ENCODE measurements at places on chromosomes 3 and 15. TPM values are rescaled to one million over a fixed set of nuclear protein-coding genes. Genes with fewer than 3 reads are reported as not detected.
A peak's percentile ranks its signal among the peaks of the same experiment; 100 is the strongest.

DNA sequence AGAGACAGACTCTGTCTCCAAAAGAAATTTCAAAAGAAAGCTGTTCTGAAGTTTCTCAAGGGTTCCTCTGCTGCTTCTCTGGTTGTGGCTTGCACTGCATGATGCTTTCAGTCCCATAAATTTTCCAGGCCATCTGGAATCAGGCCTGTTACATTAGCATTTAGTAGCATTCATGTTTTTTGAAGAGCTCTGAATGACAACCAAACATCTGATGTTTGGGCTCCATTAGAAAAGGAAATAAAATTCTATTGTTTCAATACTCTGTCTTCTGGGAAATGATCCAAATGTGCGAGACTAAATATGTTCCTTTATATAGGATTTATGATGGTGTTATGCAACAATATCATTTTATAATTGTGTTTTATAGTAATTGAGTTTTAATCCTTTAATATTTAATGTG is 455.8 kb downstream of the GABRG3 start:
- peak; percentile 19 for DNase-seq

DNA sequence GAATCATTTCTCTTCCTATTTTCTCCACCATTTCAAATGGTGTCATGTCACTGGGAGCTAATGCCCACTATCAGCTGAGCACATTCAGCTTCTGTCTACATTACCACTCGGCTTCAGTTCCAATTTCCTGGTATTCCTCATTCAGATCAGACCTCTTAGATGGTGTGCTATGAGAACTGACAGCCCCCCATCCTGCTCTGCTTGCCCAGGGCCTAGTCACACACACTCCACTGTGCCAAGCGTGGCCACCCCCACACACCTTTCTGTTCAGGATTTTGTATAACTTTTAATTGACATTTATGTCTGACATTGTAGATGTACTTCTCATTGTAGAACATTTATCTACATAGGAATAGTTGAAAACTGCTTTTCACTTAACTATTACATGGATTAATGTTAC is 146.8 kb downstream of the CDIN1 start:
- DNase-seq, result no peak

GRCh38 chr15:65642594-65642993 is 20.9 kb downstream of the SLC24A1 start:
- no peak for DNase-seq

The DUOX1 gene
- 2.9 TPM for polyA plus RNA-seq

The RTP1 gene
- polyA plus RNA-seq, result not detected

The FYCO1 gene
- polyA plus RNA-seq, result 33.7 TPM

The VPS18 gene
- 9.3 TPM for polyA plus RNA-seq

The RBMS3 gene
- 28.5 TPM for polyA plus RNA-seq

The TLR9 gene
- polyA plus RNA-seq, result 0.44 TPM

The HRG gene
- not detected for polyA plus RNA-seq

The AGBL1 gene
- polyA plus RNA-seq, result 25.5 TPM
